Eye (tissue), 1 donor: ENCODE measurements at places on chromosomes 13 and 19.

DNA sequence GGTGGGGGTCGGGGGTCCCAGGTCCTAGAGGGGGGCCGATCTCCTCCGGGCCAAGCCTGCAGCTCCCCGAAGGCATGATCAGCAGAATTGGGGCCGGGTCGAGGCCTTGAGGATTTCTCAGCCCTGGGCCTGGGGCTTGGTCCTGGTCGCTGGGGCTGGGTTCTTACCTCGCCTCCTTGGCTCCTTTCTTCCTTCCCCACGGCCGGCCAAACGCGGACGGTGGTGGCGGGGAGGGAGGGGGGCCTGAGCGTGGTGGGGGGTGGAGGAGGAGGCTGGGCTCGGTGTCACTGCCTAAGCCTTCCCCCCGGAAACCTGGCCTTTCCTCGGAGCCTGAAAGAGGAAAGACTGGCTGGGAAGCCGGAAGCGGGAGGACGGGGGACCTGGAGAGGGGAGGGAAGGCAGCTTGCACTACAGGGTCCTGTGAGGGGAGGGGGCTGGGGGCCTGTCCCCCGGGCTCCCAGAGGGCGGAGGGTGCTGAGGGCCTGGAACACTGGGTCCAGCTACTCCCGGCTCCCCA, at the start of gene ZNF579:
TSS of gene ZNF579 (minus strand) at position 221 of the 517 bp plus-strand sequence. CDS start 1,209 bp downstream, outside the sequence.
- DNase-seq = peak; percentile 96

- no peak for DNase-seq
These were observed 62.0 kb downstream of the MICU2 start for GRCh38 chr13:21541980-21542379.

- no peak for DNase-seq
These were observed 112.2 kb downstream of the NDFIP2 start for GRCh38 chr13:79593121-79593520.

- no peak for DNase-seq
These were observed 89.2 kb downstream of the CRYL1 start for GRCh38 chr13:20436505-20436904.

- DNase-seq = no peak
These were observed 6.6 kb downstream of the AP2S1 start for GRCh38 chr19:46844067-46844489.

GRCh38 chr13:40350283-40350992, 316.0 kb downstream of the FOXO1 start:
- DNase-seq = no peak

- no peak for DNase-seq
These were observed 1.3 kb downstream of the LRG1 start for GRCh38 chr19:4538601-4538954.

DNA sequence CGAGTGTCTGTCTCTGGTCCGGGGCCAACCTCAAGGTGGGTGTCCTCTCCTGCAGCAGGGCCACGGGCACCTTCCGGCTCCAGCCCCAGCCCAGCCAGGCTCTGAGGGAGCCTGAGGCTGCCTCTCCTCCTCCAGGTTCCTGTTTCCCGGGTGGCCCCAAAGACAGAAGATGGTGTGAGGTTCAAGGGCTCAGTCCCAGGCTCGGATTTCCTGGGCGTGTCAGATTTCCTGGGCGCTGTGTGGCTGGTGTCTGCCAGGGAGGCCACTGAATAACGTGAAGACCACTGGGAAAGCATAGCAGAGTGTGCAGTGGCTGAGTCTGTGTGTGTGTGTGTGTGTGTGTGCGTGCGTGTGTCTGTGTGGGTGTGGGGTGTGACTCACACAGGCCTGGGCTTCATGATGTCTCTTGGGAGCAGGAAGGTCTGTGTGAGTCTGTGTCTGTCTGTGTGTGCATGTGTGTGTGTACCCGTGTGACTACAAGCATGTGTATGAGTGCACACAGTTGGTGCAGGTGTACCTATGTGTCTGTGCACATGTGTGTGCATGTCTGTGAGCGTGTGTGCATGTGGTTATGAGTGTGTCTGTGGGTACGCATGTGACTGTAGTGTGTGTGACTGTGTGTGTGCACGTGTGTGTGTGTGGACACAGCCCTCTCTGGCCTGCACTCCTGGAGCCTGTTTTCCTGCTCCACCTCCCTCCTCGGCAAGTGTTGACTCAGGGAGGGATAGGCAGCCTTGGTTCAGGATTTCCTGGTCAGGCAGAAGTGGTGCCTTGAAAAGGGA, 28.3 kb downstream of the CEBPA start:
- peak; percentile 44 for DNase-seq
